Fibroblast of lung (primary cell): ENCODE measurements at places on chromosomes 7 and 10.

GRCh38 chr10:22722626-22723169 is 8.3 kb upstream of the PIP4K2A start:
- H3K27ac ChIP-seq = no peak overlapping the region
- no peaks in the 10 kb centered on the region for H3K4me1 ChIP-seq

DNA sequence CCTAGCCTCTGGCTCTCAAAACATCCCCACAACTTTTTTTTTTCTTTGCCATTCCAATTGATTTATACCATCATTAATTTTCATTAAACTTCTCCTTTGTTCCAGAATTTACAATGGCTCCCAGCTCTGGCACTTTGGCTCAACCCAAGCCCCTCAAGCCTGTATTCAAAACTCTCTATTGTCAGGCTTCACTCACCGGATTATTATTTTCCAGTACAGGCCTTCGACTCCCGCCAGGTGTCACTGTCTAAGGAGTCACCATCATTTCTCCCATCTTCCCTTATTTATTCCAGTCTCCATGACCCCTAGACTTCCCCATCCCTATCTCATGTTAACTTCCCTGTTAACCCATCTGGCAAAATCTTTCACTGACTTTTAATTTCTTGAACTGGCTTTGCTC is 67.8 kb downstream of the HIPK2 start:
- H3K36me3 ChIP-seq = peaks cover 11% of the 10 kb centered on the region
- H3K27ac ChIP-seq = peak overlapping the region; percentile 9
- peaks cover 12% of the 10 kb centered on the region for H3K4me1 ChIP-seq
- H3K4me3 ChIP-seq = no peak overlapping the region
- no peaks in the 10 kb centered on the region for H3K27me3 ChIP-seq
- no peak for DNase-seq

DNA sequence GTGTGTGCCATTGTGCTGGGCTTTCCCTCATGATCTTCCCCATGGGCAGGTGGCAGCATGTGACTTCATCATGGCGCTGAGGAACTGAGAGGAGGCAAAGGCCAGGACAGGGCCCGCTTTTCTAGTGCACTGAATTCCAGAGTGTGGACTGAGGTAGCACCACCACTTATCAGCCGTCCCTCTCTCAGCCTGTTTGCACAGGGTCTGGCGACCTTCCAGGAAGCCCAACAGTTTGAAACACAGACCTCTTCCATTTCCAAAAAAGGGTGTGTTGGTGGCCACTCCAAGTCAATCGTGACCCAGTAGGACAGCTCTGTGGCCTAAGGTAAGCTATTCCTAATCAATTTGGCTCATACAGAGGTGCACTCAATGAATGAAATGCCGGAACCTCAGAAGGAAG is 4.4 kb downstream of the DNAJC30 start:
- peaks cover 6% of the 10 kb centered on the region for H3K4me1 ChIP-seq
- DNase-seq = no peak
- H3K36me3 ChIP-seq = no peaks in the 10 kb centered on the region
- no peak overlapping the region for H3K4me3 ChIP-seq

GRCh38 chr10:110083884-110084283 is 76.1 kb downstream of the ADD3 start:
- H3K27me3 ChIP-seq = no peaks in the 10 kb centered on the region
- peaks cover 7% of the 10 kb centered on the region for H3K4me1 ChIP-seq
- DNase-seq = peak; percentile 36
- H3K4me3 ChIP-seq = no peak overlapping the region

GRCh38 chr10:127690176-127690835 is 46.7 kb upstream of the FOXI2 start:
- H3K27ac ChIP-seq = no peak overlapping the region
- H3K4me1 ChIP-seq = no peaks in the 10 kb centered on the region
- DNase-seq = no peak
- H3K27me3 ChIP-seq = no peaks in the 10 kb centered on the region
